ENCODE measurements at places on chromosomes 5 and 9. TPM values are rescaled to one million over a fixed set of nuclear protein-coding genes. Genes with fewer than 3 reads are reported as not detected.

Gene DNAJC18
- polyA plus RNA-seq: 8.7 TPM

DNA sequence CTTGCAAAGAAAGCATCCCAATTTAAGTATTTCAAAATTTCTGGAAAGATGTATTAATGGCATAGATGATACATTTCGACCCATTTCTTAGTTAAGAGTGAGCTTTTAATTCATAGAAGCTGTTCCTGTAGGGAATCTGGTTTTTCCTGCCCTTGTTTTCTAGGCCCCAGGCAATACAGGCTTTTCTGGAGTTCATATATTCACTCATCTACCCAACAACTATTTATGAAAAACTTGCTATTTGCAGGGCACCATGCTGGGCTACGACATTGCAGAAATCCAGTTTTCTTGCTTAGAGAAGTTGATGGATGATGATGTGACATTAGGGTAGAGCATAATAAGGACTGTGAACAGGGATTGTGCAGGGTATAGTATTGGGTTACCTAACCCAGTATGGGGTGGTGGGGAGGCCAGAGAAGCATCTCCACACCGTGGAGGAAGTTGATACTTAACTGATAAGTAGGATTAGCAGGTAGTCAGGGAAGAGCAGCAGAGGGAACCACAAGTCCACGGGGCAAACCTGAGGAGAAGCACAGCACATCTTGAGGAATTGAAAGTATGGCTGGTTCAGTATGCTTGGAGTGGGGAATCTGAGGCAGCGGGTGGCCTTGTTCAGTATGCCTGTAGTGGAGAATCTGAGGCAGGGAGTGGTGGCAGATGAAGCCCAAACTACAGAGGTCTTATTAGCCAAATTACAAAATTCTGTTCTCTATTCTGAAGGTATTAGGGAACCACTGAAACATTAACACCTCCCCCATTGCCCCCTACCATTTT lies 247.5 kb downstream of the ARRDC3 start:
- no peak for DNase-seq

- DNase-seq: no peak
Observed at GRCh38 chr5:177474846-177475562, 1.6 kb upstream of the DBN1 start.

Gene GLDC
- polyA plus RNA-seq: 13.0 TPM

DNA sequence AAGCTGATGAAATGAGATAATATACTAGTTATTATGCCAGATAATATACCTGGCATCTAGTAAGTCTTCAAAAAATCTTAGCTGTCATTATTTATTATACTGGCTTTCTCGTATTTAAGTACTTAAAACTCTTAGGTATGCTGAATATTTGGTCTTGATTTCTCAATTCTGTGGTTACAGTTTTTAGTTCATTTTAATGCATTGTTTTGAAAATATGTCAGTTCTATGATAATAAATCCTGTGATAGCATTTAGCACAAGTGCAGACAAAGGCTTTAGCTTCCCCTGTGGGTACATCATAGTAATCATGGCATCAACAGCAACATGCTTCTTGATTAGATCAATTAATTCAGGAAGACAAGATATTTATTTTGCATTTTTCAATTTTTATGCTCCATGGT lies 133.0 kb downstream of the SMC2 start:
- no peak for DNase-seq

DNA sequence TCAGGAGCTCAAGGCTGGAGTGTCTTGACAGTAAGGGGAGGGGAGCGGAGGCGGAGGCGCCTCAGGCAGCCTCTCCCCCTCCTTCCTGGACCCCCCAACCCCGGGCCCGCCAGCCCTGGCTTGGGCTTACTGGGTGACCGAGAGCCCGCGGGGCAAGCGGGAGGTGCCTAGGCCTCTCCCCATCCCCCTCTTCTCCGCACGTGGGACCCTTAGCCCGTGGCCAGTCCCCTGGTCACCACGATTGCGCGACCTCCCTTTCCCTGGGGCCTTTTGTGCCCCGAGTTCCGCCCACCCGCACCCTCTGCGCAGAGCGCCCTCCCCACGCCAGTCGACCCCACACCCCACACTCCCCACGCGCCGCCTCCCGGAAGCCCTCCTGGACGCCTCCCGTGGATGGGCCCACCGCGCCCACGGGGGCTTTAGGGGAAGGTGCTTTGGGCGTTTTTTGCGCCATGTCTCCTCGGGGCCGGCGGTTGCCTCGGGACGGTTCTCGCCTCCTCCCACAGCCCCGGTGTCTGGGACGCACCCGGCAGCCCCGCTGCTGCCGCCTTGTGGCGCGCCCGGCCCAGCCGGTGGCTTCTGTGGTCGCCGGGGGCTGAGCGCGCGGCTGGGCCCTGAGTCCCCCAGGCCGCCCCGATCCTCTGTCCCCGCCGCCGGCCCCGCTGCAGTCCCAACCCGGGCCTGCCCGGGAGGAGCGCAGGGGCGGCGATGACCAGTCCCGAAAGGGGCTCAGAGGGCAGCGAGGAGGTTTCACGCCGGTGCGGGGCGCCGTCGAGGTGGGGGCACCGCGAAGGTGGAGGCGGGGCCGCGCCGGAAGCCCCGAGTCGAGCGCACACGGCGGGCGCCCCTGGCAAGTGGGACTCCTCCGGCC lies 3.2 kb downstream of the TOR4A start:
- DNase-seq: no peak

Gene ZBED3
- 16.6 TPM for polyA plus RNA-seq

DNA sequence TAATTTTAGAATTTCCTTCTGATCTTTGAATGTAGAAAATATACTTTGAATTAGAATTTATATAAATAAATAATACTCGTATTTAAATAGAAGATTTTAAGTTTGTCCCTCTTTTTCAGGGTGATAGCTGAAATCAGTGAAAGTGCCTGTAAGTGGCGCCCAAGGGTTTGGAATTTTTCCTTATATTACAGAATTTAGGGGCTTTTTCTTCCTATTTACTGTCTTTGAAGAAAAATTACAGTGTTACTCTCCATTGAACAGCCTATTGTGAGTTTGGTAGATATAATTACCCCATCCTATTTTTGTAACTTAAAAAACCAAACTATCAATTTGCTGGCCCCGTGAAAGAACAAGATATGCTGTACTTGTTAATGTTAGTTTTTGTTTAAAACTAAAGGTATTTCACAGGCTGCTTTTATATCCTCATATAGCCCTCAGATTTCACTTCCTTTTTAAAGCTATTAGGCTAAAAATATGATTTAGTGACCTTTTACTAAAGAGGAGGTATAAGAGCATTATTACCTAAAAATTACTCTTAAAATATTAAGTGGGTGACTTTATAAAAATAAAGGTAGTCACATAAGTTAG lies 3.2 kb downstream of the MAP3K1 start:
- DNase-seq: no peak

DNA sequence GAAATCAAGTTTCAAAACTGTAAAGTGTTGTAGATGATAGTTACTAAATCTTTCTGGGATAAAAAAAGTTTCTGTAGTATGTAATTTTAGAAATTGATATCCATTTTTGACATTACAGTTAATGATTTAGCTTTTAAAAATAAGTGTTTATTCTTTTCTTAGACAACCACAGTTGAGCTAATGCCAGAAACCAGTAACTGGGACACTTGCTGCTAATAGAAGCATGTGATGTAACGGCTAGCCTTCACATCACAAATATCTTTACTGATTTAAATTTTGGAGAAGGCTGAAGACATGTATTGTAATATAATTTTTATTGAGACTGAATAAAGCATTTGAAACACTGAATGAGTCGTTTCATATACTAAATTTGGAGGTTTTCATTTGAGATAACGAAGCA lies 18.8 kb downstream of the CSNK1G3 start:
- DNase-seq: no peak

GRCh38 chr9:10594482-10594881 lies 18.3 kb downstream of the PTPRD start:
- no peak for DNase-seq

DNA sequence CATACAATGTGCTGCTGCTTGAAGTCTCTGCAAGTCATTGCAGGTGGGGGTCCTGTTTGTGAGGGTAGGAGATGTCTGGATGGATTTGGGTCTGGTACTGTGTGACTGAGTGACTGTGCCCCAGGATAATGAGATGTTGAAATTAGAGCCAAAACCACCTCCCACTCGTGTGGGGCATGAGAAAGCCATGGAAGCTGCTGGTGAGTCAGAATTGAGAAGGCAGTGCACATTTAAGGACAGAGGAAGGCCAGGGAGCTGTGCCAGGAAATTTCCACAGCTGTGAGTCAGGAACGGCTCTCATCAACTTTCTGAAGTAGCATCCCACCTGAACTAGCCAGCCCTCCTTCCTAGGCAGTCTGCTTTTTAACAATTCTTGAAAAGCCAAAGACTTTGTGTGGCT lies 229.8 kb downstream of the DRD1 start:
- no peak for DNase-seq

- no peak for DNase-seq
Observed at GRCh38 chr5:98333921-98334320, 439.5 kb upstream of the RGMB start.

Gene DMRT3
- not detected for polyA plus RNA-seq

GRCh38 chr5:135092476-135092875 lies 58.4 kb upstream of the PITX1 start:
- DNase-seq: no peak

DNA sequence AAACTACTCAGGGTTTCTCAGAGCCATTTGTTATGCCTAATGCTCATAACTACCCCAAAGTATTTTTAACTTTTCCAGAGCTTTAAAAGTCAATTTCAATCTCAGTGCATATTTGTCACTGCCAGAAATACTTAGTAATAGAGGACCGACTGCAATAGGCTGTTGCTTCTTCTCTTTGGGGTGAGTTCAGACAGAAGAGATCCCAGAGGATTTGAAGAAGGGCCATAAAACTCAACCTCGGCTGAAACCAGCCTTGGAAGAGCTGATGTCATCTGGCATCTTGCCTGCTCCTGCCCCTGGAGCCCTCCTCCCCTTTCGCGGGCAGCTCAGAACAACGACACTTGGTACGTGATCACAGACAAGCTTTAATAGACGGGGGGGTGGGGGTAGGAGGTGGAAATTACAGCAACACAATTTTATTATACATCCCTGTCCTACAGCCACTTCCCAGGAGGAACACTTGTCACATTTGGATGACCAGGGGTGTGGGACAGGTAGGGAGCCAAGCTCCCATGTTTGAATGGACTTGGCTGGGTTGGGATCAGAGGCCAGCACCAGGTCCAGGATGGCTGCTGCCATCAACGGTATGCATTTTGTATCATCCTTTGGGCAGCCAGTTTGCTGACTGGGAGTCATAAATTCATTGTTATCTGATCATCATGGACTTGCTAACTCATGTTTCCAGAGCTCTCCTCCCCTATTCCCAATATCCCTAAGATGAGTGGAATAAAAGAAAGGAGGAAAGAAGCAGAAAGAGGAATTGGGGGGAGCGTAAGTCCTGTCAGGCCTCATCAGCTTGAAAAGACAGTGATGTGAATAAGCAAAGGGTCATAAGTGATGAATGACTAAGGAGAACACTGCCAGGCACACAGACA lies 186.6 kb upstream of the PANK3 start:
- peak; percentile 13 for DNase-seq

Gene WDR38
- not detected for polyA plus RNA-seq

GRCh38 chr5:172315587-172316493 lies 32.3 kb upstream of the UBTD2 start:
- DNase-seq: no peak

Gene PRR16
- 2.7 TPM for polyA plus RNA-seq

Gene RASGRF2
- 3.1 TPM for polyA plus RNA-seq

- no peak for DNase-seq
Observed at GRCh38 chr5:180140571-180140970, 68.4 kb downstream of the RASGEF1C start.

Gene NTNG2
- 0.40 TPM for polyA plus RNA-seq

DNA sequence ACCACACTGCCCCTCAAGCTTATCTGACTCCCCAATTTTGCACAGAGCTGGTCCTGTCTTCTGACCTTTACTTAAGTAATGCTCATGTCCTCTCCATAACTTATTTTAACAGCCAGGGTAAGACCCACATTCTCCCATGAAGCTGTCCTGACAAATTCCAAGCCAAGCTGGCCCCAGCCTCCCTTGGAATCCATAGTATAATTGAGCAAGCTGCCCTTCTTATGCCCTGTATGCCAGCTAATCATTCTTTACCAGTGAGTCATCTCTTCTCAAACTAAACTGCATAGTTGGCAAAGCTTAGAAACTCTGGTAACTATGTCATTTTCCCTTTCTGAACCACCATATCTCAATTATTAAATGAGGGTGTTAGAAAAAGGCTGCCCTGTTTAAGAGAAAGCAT lies 92.4 kb downstream of the NFIB start:
- no peak for DNase-seq

GRCh38 chr5:88680253-88681132 lies 202.5 kb downstream of the MEF2C start:
- peak; percentile 46 for DNase-seq

Gene SPARC
- 935 TPM for polyA plus RNA-seq

- no peak for DNase-seq
Observed at GRCh38 chr5:76219636-76220035, 136.5 kb downstream of the SV2C start.

Gene FBP2
- 0.25 TPM for polyA plus RNA-seq

Gene PCDHA11
- polyA plus RNA-seq: 1.3 TPM

DNA sequence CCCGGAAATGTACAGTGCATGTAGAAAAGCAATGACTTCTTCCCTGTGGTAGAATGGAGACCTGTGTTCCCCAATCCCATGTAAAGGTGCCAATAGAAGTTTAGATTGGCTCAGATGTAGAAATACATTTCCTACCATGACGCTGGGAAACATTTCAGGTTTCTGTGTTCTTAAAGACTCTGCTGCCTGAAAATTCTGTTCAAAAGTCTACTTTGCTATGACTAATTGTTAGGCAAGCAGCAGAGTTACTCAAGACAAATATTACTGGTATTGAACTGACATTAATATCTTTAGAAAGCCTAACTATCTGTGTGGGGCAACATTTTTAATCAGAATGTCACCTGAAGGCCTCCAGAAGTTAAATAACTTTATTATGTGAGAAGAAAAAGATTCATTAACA lies 75.5 kb upstream of the ELL2 start:
- no peak for DNase-seq

DNA sequence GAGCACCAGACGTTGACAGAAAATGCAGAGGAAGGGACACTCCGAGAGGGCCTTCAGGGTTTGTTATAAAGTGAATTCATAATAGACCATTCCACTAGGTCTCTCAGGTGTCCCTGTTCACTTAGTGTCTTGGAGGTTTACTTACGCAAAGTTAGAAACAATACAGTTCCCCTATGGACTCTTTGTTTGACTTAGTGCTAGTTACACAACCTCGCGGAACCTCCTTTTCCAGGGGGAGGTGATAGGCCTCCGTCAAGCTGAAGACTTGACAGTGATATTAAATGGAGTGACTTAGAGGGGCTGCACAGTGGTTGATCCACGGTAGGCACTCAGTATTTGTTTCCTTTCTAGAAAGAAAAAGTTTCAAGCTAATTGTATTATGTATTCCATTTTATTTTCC lies 1.3 kb downstream of the CCT5 start:
- peak; percentile 54 for DNase-seq

- DNase-seq: no peak
Observed at GRCh38 chr5:108109059-108109458, 272.8 kb downstream of the FBXL17 start.

Gene PCDHA13
- polyA plus RNA-seq: 0.72 TPM

- no peak for DNase-seq
Observed at GRCh38 chr9:92728831-92729734, 35.5 kb downstream of the BICD2 start.

- DNase-seq: no peak
Observed at GRCh38 chr9:82404196-82404870, 415.8 kb downstream of the SPATA31D1 start.

Data from large intestine (tissue), 12 donors.